Esophagus squamous epithelium (tissue), 5 donors: ENCODE measurements at places on chromosomes 2 and 18.

DNA sequence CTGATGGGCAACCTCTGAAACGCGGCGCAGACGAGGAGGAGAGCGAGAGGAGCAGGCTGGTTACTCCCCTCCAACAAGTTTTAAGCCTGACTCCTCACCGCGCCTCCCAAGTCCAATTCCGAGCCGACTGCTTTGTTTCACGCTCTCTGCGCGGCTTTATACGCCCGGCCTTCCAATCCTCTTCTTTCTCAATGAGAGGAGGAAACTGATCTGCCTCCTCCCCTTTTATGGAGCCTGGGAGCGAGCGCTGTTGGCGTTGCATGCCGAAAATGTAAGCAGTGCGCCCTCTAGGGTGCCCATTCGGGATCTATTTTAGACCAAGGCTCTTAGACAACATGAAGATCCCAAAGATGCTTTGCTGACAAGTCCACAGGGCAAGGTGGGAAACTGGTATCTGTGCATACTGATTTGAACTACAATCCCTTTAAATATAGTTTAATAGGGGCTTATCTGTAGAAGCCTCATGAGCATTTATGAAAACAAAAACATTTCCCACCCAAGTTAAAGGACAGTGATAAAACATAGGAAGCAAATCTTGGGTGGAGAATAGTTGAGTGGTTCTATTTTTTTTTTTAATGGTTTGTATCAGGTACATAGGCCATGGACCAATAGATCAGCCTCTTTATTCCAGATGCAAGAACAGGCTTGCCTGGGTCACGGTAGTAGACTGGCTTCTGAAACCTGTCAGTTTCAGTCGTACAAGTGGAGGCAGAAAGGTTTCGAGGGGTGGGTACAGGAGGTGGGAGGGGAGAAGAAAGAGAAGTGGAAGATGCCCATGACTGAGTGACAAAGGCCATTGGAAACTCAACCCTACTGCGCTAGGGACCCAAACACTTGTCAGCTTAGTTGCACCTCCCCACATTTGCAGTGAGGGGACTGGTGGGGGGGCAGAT, at the start of gene RND3:
RND3 (minus strand) TSS at position 131 of the 893 bp plus-strand sequence. CDS start 250 bp downstream, outside the sequence.
- DNase-seq, result peak; percentile 31

DNA sequence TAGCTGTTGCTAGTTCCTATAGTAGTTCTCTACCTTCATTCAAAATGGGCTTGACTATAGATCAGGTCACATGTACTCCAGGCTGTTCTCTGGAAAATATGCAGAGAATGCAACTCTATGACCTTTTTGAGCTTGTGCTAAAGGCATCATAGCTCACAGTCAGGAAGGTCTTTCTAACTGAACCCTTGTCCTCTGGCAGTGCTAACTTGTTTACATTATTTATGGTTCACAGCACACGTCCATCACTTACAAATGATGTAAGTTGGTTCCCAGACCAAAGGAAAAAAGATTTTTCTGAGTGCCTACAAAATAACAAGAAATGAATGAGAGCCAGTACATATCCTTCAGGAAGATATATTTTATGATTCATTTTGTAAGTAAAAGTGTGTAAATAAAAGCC, 236.1 kb downstream of the GCA start:
- no peak for DNase-seq

DNA sequence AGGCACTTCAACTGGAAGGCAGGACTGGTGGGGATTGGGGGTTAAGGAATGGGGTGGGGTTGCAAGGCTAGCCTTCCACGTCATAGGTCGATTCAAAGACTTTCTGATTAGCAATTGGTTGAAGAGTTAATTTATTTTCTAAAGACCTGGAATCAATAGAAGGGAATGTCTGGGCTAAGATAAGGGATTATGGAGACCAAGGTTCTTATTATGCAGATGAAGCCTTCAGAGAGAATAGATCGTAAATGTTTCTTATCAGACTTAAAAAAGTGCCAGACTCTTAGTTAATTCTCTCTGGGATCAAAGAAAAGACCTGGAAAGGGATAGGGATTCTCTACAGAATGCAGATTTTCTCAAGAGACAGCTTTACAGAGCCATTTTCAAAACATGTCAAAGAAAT, 368.0 kb upstream of the DLGAP1 start:
- DNase-seq, result no peak

GRCh38 chr2:203710952-203711351, 4.5 kb downstream of the CD28 start:
- no peak for DNase-seq

GRCh38 chr2:109176928-109177327, 47.9 kb downstream of the SH3RF3 start:
- no peak for DNase-seq

- no peak for DNase-seq
These were observed 377.9 kb upstream of the RAB12 start for GRCh38 chr18:8231316-8231715.

DNA sequence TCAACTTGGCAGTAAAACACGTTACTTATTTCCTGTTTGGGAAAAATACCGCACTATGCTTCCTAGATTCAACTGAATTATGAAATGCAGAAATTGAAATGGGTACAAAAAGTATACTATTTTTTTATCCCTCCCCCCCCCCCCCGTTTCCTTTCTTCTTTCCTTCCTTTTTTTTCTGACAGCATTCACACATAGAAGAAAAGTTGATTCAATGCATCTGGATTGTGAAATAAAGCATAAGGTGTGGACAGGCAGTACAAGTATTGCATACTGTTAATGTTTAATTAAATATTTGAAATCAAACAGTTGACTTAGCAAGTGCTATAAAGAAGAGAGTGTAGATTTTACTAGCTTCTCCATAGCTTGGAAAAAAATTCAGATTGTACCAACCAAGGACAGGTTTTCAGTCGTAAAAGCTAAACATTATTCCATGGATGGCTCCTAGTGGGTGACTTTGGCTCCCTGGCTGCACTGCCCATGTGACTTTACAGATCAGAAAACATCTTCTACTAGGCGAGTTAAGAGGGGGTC, 21.6 kb upstream of the AGFG1 start:
- DNase-seq, result no peak

- DNase-seq, result no peak
These were observed 149.3 kb downstream of the COL6A3 start for GRCh38 chr2:237264480-237265219.

GRCh38 chr18:58590839-58591238, 38.1 kb downstream of the ALPK2 start:
- DNase-seq, result no peak

- DNase-seq, result no peak
These were observed 298.2 kb upstream of the HNRNPA3 start for GRCh38 chr2:176914371-176914770.

DNA sequence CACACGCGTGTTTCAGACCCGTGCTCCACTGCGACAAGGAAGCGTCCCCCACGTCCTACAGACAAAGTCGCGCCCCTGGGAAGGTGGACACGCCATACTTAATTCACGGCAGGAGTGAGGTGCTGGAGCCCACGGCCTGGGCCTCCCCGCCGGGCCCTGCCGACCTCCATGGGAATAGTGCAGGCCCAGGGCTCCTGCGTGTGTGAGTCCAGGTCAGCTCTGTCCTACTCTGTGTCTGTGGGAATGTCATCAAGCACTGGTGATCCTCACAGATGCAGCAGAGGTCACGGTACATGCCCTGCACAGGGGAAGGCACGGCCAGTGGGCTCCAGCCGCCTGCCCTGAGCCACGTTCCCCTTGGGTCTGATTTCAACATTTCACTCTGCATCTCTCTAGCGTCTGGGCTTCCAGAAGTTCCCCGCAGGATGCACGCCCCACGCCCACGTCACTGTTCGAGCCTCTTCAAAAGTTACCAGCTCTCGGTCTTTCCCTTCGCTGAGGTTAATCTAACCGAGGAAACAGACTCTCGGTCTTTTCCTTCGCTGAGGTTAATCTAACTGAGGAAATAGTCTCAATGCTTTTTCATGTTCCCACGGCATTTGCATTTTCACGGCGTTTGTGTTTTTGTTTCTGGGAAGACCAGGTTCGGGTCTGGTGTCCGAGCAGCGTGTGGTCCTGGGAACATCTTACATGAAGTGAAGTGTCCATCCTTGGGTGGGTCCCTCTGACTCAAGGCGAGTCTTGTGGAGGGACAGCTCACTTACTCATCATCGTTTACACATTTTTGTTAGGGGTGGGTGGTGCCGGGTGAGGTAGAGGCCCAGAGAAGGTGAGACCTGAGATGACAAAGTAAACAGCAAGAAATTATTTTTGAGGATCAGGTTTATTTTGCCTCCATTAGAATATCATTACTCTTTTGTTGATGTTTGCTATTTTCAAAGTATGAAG, 157.3 kb upstream of the ALKAL2 start:
- DNase-seq, result no peak

GRCh38 chr2:45816272-45816671, 164.8 kb downstream of the PRKCE start:
- no peak for DNase-seq

DNA sequence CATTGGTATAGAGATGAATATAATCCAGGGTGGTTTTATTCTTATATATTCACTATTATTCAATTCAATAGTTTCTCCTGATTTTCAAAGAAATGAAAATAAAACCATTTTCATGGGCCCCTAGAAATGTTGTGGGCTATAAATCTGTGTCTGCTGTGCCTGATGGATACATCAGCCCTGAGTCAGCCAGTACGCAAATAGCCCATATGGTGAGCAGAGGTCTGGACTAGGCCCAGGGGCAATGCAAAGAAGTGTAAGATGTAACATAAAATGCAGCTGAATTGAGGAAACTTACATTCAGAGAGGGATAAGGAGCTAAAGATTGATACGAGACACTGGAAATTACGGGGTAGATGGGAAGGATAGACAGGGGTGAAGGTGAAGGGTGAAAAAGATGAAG, 122.5 kb downstream of the MAIP1 start:
- DNase-seq, result no peak

DNA sequence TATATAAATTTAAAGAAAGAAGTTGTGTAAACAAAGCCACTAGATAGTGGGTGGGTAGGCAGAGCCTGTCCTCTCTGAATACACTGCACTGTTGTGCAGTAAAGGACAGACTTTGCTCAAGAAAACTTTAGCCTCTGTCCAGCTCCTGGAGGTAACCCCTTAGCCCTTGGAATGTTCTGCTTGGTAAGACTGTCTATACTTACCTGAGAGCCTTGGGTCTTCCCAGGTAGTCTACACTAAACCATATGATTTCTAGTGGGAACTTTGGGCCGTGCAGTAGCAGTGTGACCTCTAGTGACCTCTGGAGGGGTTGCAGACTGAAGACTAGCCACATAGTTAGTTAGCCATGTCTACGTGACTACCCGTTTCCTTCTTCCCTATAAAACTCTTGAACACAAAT, 678.3 kb upstream of the NRXN1 start:
- no peak for DNase-seq

GRCh38 chr2:159129824-159130223, 156.7 kb downstream of the WDSUB1 start:
- no peak for DNase-seq

DNA sequence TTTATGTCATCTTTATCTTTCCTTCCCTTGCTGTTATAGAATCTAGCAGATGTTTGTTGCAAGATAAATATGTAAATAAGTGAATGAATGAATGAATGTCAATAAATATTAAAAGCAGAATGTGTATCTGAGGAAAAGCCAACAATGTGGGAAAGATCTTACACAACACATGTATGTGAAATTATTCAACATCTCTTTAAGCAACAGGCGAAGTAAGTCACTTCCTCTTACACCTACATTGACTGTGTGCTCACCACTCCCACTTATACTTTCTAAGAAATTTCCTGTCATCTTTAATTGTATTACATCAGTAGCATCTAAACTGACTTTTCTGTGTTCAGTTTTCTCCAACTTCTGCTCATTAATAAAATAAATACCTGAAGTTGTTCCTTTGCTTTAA, 43.0 kb downstream of the RAD51AP2 start:
- no peak for DNase-seq

DNA sequence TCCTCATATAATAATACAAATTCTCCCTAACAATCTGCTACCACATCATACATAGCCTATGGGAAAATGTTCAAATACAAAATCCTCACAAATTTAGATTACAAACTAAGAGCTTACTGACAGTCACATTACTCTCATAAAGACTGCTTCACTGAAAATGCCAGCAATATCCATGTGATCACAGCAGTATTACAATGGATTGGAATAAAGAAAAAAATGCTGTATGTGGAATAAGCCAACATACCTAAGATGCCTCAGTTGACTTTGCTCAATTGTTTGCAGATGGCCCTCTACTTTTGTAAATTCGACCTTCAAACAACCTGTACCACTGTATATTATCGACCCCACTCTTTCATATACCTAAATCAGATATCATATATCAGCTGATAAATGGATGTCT, 88.7 kb downstream of the DYM start:
- DNase-seq, result no peak

- DNase-seq, result no peak
These were observed 209.6 kb upstream of the PIK3C3 start for GRCh38 chr18:41745166-41746049.

DNA sequence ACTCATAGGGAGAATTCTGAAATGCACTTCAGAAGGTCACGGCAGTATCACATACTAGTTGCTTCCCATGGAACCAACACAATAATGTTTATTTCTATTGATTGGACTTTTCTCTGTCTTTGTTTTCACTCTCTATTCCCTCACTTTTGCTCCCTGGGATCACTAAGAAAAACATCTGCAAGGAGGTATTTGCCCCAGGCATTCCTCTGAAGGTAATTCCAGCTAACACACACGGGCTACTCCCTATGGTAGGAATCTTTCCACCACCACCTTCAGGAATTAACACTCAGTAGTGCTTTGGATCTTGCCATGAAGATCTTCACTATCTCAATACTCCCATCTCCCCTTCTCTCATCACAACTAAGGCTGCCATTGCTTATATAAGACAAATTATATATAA, 353.3 kb downstream of the DSC3 start:
- no peak for DNase-seq

DNA sequence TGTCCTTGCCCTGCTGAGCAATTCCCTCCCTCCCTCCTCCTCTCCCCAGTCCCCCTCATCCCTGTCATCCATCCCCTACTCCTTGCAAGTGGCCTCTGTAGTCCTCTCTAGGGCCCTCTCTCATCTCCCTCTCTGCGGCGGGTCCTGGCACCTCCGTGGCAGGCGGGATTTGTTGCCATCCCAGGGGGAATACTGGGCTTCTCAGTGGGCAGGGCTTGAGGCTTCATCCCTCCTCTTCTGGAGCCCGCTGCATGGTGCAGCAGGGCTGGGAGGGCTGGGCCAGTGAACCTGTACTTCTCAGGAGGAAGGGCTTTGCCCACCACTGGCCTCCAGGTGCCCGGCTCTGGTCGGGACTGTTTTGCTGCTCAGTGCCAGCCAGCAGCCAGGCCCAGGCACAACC, 216.2 kb downstream of the TFCP2L1 start:
- no peak for DNase-seq

DNA sequence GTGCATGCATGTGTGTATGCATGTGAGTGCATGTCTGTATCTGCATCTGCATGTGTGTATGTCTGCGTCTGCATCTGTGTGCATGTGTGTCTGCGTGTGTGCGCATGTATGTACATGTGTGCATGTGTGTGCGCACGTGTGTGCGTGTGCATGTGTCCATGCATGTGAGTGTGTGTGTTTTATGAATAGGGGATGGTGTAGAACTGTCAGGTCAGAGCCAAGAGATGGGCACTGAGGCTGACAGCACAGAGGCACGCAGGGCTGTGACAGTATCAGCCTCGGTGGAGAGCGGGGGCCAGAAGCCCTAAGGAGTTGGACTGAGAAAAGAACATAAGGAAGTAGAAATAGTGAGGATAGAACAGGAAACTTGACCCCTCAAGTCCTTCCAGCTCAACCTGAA, 494.0 kb upstream of the MYT1L start:
- DNase-seq, result no peak
